ENCODE measurements at places on chromosomes 11 and 22.
A peak's percentile ranks its signal among the peaks of the same experiment; 100 is the strongest.

DNA sequence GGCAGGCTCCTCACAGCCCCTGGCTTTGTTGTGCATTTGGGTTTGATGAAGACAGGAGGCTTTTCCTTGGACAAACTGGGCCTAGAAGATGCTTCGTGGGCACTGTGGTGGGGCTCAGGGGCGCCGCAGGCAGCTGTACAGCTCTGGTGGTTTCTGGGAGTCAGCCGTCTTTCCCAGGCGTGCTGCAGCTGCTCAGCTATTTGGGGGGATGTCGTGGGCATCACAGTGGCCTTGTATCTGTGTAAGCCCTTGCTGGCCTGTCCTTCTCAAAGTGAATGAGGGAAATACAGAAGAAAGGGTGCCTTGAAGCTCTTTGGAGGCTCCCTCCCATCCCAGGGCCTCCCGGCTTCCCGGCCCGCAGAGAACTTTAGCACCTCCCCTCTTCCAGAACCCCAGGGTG, 89.5 kb downstream of the TBC1D22A start:
- DNase-seq: no peak

DNA sequence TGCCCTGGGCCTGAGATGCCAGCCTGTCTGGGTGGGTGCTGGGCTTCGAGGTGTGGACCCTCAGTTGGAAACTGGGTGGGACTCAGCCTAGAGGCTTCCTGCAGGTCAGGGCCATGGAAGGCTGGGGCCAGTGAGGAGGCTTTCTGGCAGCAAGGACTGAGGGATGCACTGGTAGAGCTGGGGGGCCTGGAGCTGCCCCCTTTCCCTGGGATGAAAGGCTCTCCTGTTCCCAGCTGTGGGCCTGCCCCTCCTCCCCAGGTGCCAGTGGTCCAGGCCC, 2.5 kb downstream of the SEPTIN5 start:
- DNase-seq: no peak

- DNase-seq: peak; percentile 94
Observed at GRCh38 chr11:27213232-27213660, 149.8 kb downstream of the CCDC34 start.

GRCh38 chr11:74010306-74011300, 1.7 kb upstream of the UCP3 start:
- DNase-seq: no peak

- DNase-seq: no peak
Observed at GRCh38 chr11:32435942-32436750, 807 bp upstream of the WT1 start.

DNA sequence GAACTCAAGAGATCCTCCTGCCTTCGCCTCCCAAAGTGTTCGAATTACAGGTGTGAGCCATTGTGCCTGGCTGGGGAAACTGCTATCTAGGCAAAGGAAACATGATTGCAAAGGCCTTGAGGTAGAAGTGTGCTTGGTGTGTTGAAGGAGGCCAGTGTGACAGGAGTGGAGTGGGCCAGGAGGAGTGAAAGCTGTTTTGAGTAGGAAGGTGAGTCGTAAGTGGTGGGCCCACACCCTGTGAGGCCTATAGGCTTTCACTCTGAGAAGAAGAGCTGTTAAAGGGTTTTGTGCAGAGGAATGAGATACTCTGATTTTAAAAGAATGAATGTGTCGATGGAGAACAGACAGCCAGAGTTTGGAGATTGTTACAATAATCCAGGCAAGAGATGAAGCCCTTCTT, 43.4 kb downstream of the WEE1 start:
- no peak for DNase-seq

DNA sequence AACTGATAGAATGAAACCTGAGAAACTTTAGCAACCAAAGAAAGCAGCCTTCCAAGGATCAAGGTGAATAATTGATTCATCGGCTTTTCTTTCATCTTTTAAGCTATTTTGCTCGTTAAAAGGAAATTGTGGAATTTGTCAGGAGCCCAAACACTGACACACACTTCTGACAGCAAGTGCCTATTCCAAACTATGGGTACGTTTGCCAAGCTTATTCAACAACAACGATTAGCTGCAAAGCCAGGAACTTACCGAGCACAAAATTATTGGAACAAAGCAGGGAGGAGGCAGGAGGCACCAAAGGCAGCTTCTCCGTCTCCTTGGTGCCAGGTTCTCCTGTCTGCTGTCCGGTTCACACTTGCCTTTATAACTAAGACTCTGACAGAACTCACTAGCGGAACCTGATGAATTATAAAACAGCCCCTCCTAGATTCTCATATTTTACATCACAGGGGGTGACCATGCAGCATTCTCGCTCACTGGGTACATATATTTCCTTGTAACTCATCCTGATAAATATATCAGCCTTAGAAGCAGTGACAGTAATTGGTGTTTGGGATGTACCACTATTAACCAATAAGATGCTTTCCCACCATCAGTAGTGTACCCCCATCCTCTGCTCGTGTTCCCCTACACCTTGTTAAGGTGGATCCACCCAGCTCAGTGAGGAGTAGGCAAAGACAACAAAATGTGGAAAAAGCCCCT, 395.9 kb upstream of the CCDC90B start:
- no peak for DNase-seq

Data from foreskin fibroblast (primary cell).